ENCODE measurements at places on chromosomes 2 and 18.

GRCh38 chr2:1664698-1665097, 79.6 kb downstream of the PXDN start:
- no peak for DNase-seq

- DNase-seq: no peak
Measured at GRCh38 chr2:172389685-172390339, 37.6 kb upstream of the ITGA6 start.

- DNase-seq: no peak
Measured at GRCh38 chr2:52904355-52904891, 863.2 kb upstream of the CHAC2 start.

GRCh38 chr18:22193466-22193865, 24.1 kb downstream of the GATA6 start:
- no peak for DNase-seq

- no peak for DNase-seq
Measured at GRCh38 chr2:64514008-64514407, 10.1 kb upstream of the AFTPH start.

Data from BE2C (cell line).